ENCODE measurements at places on chromosomes 13 and 19.

GRCh38 chr19:48644839-48645619, 958 bp downstream of the CA11 start:
- peak; percentile 71 for DNase-seq

GRCh38 chr13:51223560-51224270, 1.5 kb downstream of the FAM124A start:
- DNase-seq, result no peak

- peak; percentile 73 for DNase-seq
These were observed 16.4 kb upstream of the CYP2B6 start for GRCh38 chr19:40974633-40975037.

DNA sequence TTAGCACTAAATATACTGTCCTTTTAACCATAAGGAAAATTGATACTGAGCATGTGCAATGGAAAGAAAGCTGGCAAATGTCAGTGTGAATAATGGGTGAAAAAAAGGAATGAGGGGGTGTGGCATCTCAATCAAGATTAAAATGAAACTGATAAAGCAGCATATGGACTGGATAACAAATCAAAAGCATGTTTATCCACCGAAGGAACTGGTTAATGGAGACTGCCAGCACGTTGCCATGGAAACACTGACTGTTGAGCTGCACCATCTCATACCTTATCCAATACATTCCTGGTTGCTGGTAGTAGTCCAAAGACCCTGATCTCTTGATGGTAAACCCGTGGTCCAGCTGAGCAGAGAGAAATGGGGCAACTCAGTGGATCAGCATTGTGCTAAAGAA, 311.4 kb upstream of the MAB21L1 start:
- DNase-seq, result peak; percentile 77

DNA sequence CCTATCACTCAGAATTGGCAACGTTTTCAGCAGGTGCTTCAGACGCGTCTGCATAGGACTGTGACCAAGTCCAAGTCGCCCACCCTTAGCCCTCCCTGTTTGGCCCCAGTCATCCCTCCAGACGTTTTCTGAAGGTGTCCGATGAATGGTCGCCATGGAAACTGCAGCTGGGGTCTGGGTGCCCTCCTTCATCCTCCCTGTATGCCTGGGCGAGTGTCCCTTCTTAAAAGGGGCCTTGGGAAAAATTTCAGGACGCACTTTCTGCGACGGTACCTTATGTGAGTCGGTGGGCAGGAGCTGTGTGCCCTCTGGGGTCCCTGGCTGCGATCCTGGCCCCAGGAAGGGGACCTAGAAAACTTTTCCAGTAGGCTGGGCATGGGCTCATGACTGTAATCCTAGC, 25.1 kb downstream of the MAN2B1 start:
- no peak for DNase-seq

DNA sequence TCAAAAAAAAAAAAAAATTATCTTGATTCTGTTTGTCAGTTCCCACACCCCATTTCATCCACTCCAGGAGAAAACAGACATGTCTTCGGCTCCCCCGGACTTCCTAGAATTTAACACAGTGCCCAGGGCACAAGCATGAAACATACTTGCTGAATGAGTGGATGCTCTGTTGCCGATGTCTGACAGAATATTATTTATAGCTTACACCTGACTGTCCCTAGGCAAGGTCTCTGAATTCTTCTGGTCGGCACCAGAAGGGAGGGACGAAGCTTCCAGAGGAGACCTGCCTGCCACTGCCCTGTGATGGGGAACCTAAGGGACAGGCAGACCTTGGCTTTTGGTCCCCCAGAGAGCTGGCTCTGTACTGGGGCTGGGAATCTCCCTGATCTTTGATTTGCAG, 43.9 kb upstream of the PEG3 start:
- no peak for DNase-seq

GRCh38 chr13:102993348-102993747, 72.9 kb downstream of the SLC10A2 start:
- no peak for DNase-seq

GRCh38 chr13:33933810-33934209, 115.9 kb downstream of the RFC3 start:
- DNase-seq, result no peak

GRCh38 chr19:58181902-58182576, 822 bp upstream of the ZNF274 start:
- DNase-seq, result peak; percentile 56

DNA sequence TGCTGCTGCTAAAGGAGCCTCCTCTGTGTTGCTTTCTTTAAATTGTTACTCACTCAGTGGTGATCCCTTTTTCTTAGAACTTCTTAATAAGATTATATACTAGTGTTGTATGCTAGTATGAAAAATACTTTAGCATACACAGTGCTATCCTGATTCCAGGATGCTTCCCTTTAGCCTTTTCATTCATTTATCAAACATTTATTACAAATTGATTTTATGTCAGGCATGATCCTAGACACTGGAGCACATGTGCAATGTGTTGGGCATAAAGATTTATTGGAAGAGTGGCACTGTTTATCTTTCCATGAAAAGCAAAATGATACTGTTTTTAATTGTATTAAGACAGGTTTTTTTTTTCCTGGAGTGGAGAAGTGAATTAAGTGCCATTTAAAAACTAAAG, 249.6 kb downstream of the GPC5 start:
- no peak for DNase-seq

DNA sequence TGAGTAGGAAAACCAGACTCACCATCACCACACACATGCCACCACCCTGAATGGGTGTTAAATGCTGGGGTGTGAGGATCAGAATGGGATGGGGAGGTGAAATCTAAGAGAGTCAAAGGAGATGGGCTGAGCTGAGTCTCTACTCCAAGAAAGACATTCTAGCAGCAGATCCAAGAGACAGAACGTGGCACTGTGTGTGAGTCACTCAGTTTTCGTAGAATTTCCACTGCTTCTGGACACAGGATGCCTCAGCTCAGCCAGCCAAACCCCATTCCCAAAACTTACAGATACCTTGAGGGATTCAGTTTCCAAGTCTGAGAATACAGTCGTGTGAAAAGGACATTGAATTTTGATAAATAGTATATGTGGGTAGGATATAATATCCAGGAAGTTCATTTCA, 7.3 kb upstream of the CYP2A7 start:
- DNase-seq, result no peak

DNA sequence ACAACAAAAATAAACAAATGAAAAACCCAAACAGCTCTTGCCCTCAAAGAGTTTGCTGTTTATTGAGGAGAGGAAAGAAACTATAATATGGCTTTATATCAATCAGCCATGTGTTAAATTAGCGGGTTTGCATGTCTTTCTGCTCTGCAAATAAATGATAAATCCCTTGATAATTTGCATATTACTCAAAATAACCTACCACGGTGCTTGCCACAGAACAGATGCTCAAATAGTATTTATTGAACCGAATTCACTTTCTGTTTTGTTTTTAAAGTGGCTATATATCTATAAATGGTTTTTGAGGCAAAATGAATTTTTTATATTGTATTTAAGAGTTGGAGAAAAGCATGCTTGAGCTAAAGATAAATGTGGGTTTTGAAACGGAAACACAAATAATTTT, 428.1 kb downstream of the ITGBL1 start:
- no peak for DNase-seq

- no peak for DNase-seq
These were observed 1426.8 kb downstream of the SLITRK5 start for GRCh38 chr13:89097994-89098393.

DNA sequence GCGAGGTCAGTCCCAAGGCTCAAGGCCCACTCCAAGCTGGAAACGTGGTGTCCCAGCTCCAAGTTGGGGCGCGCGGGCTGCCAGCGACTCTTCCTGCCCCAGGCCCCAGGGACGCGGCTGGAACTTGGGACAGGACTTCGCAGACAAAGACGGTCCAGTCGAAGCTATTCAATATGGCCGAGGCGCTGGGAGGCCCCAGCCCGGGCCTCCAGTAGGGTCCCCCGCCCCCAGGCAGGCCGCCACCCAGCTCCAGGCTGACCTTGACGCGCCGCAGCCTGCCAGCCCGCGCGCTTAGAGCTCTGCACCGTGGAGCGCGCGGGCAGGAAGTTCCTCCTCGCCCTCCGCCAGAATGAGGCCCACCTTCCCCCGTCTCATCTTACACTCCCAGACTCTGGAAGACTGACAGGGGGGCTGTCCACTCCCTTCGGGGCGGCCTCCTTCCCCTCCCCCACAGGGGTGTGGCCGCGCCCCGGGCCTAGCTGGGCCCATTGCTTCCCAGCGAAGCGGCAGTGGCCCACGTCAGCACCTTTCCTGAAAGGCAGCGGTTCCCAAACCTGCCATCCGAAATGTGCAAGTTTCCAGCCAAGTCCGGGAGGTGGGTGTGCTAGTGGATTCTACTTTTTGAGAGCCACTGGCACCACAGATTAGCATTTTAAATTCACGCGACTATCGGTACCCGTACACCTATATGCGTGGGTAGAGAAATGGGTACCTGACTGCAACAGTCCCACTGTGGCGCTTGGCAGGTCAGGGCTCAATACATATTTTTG, at the start of gene CCDC8:
Gene CCDC8, minus strand, starts transcription at position 303 of the 770 bp plus-strand sequence. CDS start 754 bp downstream, outside the sequence.
- no peak for DNase-seq

DNA sequence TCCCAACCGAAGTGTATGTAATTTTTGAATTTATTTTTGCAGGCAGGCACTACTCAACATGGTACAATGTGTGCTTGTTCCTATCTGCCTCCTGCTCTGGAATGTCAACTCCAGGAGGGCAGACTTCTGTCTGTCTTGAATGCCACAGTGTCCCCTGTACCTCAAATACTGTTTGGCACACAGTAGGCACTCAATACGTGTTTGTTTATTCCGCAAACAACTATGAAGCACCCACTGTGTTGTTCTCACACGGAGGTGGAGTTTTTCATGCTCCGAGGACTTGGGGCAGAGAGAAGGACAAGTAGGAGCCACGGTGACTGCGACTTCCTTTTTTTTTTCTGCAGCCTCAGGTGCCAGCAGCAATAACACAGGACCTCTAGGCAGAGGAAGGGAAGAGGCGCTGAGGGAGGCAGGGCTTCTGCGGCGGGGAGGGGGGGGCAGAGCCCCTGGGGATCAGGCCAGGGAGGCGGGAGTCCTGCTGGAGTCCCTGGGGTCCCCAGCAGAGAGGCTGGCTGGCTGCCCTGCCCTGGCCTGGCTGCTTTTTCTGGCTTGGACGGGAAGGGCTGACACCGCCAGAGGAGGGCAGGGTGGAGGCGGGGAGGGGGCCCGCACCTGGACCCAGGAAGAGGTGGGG, 29.3 kb upstream of the TNFAIP8L1 start:
- DNase-seq, result no peak

GRCh38 chr13:74153316-74153715, 19.1 kb upstream of the KLF12 start:
- DNase-seq, result no peak

- DNase-seq, result no peak
These were observed 204.3 kb upstream of the IPO5 start for GRCh38 chr13:97749174-97749573.

DNA sequence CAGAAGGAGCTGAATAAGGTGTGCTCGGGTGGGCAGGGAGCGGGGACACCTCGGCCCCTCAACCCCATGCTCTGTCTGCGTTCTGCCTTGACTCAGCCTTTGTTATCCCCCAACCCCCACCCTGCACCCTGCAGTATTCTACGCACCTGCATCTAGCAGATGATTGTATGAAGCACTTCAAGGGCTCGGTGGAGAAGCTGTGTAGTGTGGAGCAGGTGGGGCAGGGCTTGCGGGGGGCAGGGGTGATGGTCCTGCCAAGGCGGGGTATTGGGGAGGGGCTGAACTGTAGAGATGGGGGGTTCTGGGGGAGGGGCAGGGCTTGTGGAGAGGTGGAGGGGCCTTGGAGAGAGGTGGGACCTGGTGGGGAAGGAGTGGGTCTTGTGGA, 6.1 kb downstream of the STXBP2 start:
- DNase-seq, result no peak

DNA sequence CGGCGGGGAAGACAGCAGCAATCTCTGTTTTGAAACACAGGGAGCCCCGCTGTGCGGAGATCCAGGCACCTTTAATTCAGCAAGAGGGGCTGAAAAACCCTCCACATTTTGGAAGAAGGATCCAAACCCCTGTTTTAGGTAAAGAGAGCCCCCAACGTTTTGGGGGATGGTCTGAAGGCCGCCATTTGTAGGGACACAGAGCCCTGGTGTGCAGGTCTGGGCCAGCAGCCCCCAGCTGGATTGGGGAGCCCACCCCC, 3.5 kb upstream of the HOOK2 start:
- no peak for DNase-seq

- no peak for DNase-seq
These were observed 46.8 kb downstream of the ZNF85 start for GRCh38 chr19:20969898-20970297.

DNA sequence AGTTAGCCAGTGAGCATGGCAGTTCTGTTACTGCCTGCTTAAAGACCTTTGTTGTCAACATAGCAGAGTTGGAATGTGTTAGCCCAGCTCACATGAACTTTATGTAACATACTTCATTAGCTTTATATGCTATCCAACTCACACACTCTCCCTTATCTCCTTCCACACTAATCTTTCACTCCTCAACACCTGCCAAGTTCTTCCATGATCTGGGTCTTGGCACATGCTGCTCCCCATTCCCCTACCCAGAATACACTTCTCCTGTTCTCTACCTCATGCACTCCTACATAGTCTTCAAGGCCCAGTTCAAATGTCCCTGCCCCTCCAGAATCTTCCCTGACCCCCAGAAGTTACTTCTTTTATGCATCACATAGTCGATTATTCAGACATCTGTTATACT, 179.3 kb downstream of the KATNAL1 start:
- no peak for DNase-seq

DNA sequence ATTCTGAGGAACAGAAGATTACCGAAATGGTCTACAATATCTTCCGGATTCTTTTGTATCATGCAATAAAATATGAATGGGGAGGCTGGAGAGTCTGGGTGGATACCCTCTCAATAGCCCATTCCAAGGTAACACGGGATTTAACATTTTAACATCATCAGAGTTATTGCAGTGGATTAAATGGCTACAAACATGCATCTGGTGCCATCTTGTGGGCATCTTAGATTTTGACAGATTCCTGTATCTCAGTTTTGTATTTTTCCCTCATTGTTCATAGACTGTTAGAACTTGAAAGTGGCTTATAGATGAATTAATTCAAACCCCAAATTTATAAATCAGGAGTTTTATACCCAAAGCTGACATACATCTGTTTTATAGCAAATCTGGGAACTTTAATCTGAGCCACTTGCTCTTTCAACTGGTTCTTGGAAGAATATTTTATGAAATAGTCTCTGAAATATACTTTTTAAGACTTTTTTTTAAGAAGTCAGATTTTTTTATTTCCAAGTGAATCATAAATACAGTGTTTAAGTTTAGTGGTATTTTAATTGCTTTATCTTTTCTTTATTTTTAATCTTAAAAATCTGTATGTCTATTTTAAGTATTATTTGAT, 215.2 kb downstream of the NBEA start:
- DNase-seq, result peak; percentile 57

DNA sequence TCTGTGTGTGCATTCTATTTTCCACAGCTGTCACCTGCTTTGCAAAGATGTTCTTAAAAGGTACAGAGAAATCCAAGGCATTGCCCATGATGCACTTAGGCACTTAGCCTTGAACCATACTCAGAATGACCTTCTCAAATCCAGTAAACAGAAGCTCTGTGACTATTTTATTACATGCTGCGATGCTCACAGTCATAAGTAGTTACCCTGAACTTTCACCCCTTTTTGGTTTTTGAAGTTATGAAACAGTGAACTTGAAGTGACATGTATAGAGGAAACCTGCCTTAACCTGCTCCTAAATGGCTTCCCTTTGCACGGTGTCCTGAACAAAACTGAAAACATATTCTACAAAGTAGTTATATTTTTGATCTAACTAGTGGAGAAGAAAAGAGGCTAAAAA, 100.4 kb downstream of the SLC10A2 start:
- DNase-seq, result no peak

GRCh38 chr19:7238051-7238450, 56.2 kb downstream of the INSR start:
- DNase-seq, result no peak

- DNase-seq, result no peak
These were observed 40.9 kb downstream of the RAB20 start for GRCh38 chr13:110520431-110521295.
